ENCODE measurements at places on chromosomes 6 and 20. TPM values are rescaled to one million over a fixed set of nuclear protein-coding genes. Genes with fewer than 3 reads are reported as not detected.

DNA sequence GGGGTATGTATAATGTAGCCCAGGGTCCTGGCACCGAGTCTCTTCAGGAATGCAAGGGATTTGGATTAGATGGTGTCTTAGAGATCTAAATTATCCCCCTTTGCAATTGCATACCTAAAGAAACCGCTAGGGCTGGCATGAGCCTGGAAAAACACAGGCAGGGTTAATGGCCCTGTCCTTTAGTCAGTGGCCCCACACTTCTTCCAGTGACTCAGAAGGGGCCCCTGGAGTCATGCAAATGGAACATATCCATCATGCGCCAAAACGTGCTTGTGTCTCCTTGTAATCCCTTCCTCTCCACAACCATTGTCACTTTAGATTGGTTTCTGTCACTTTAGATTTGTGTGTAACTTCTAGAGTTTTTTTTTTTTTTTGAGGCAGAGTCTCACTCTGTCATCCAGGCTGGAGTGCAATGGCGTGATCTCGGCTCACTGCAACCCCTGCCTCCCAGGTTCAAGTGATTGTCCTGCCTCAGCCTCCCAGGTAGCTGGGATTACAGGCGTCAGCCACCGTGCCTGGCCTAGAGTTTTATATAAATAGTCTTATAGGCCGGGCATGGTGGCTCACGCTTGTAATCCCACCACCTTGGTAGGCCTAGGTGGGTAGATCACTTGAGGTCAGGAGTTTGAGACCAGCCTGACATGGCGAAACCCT is 8.7 kb upstream of the MYBL2 start:
- peak; percentile 7 for DNase-seq

GRCh38 chr20:63120808-63121090 is 95.2 kb downstream of the YTHDF1 start:
- no peak for DNase-seq

- no peak for DNase-seq
Observed at GRCh38 chr20:48866936-48867335, 39.1 kb upstream of the PREX1 start.

Gene TFAP2C
- polyA plus RNA-seq: 9.8 TPM
